ENCODE measurements at places on chromosomes 1 and 21.

DNA sequence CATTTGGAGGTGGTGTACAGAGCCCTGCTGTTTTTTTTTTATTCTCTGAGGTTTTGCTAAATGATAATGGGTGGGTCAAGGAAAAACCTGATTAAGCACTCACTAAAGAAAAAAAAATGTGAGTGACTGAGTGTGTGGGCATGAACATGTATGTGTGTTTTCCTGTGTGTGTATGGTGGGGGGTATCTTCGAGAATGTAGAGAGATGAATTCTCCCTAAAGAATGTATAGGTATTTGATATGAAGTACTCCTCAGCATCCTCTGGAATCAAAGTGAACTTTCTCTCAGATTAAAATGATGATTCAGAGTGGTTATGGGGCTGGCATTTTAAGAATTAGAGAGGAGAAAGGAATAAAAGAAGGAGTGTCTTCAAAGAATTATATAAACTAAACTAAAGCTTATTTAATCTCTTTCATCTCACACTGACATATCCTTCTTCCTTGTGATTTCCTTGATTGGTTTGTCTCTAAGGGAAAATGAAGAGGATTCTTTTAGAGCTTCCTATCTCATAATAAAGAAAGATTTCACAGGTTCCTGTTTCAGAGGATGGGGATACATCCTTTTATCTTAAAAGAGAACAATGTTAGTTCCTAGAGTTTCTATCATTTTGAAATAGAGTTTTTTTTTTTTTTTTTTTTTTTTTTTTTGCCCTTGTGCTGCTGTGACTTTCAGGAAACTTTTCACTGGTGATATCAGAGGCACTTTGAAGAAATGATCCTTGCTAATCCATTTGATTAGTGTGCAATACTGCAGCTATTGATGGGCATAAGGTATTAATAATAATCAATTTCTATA is 23.9 kb downstream of the S1PR1 start:
- DNase-seq = no peak

- no peak for DNase-seq
Measured at GRCh38 chr1:78408192-78408591, 82.6 kb upstream of the PTGFR start.

DNA sequence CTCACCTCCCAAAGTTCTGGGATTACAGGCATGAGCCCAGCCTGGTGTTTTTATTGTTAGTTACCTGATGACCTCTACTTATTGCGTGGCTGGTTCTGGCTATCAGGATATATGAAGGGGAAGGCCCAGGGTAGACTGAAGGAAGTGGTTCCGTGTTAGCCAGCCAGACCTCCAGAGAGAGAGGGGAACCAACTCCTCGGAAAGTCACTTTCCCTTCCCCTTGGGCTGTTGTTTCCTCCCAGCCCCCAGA is 2.5 kb upstream of the RCSD1 start:
- no peak for DNase-seq

- DNase-seq = no peak
Measured at GRCh38 chr1:38831731-38832369, 27.7 kb downstream of the RRAGC start.

DNA sequence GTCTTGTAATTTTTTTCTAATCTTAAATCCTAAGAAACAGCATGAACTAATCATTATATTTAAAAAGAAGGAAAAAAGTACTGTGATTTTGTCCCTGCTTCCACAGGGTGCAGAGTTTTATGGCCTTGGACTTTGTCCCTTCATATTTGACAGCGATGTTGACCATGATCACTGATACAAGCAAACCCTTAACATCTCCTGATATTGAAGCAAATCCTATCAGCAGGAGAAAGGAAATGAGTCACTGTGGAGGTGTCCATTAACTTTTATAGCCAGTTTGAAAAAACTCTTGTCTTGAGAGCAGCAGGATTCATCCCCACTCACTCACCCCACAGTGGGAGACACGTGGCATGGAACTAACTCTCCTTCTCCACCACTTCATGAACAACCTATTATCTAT is 5.1 kb upstream of the REG4 start:
- no peak for DNase-seq

DNA sequence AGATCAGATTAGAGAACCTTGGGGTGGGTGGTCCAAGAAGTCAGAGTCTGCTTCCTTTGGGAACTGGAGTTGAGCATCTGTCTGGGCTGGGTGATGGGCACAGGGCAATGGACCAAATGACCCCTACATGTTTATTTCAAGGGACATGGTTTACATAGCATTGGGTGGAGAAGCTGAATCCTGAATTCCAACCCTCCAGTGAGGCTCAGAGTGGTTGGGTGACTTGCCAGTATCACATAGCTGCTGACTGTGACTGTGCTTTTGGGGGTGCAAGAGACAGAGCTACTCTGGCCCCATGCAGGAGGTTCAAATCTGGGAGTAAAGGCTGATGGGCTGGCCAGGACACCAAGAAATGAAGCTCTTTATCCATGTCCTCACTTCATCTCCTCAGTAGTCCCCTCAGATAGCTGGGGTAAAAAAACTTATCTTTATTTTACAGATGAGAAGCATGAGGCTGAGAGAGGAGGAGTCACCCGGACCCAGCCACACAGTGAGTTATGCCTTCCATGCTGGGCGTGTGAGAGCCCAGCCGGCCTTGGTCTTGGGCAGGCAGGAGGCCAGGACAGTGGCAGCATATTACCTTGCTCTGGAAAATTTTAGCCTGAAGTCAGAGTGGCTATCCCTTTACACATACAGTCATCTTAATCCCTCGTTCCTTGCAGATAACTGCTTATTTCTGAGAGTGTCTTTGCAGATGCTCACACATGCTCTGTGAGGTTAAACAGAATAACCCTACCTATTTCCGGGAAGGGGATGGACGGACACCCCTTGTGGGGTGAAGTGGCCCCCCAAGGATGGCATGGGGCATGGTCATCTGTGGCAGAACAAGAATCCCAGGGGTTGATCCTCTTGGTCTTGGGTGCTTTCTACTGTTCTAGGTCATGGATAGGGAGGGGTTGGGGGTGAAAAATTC is 2.8 kb upstream of the SERINC2 start:
- no peak for DNase-seq

All from GM13977 (cell line).